RWPE2 (cell line): ENCODE measurements at places on chromosomes 1 and 21.

- DNase-seq, result peak; percentile 84
Measured at GRCh38 chr1:115062542-115063004, 26.7 kb downstream of the TSPAN2 start.

DNA sequence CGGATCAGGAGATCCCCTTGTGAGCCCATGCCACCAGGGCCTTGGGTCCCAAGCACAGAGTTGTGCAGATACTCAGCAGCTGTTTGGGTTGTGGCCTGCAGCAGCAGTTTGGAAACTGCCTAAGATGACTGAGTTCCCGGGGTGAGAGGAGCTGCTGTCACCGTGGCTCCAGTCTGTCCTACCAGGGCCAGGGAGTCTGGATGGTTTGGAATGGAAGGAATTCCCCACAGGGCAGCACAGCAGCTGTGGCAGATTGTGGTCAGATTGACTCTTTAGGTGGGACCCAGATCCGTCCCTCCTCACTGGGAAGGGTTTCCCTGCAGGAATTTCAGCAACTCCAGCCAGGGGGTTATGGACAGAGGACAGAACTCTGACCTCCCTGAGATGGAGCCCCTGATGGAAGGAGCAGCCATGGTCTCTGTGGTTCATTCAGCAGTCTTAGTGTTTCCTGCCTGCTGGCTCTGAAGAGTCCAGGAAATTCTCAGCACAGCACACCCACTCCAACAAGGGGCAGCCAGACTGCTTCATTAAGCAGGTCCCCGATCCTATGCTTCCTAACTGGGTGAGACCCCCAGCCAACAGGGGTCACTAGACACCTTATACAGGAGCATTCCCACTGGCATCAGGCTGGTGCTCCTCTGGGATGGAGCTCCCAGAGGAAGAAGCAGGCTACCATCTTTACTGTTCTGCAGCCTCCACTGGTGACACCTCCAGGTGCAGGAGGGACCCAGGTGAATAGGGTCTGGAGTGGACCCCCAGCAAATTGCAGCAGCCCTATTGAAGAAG lies 51.5 kb upstream of the TNFSF4 start:
- no peak for DNase-seq

DNA sequence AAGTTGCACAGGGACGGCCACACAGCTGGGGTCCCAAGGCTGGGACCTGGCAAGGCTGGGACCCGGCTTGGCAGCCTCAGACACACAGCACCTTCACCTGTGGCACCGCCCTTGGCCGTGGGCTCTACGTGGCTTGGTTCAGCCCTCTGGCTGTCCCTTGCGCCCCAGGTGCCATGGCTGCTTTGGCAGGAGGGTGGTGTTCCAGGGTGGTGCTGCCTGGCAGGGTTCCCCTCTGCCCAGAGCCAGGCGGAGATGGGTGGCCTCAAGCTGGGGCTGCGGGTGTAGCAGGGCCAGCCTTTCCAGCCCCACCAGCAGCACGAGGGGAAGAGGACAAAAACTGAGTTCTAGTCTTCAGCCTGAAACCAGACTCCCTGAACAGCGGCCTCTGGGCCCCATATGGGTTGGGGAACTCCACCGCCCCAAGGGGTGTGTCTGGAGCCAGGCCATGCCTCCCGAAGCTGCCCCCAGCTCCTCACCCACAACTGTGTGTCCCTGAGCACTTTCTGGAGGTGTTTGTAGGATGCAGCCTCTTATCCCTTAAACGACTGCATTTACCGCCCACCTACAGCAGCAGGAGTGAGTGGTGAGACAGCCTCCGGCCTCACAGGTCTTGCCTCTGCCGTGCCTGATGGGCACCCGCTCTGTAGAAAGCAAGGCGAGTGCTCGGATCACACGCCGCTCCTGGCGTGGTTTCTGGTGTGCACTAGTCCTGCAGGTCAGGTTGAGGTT lies 92.3 kb downstream of the PDE9A start:
- DNase-seq, result peak; percentile 30

DNA sequence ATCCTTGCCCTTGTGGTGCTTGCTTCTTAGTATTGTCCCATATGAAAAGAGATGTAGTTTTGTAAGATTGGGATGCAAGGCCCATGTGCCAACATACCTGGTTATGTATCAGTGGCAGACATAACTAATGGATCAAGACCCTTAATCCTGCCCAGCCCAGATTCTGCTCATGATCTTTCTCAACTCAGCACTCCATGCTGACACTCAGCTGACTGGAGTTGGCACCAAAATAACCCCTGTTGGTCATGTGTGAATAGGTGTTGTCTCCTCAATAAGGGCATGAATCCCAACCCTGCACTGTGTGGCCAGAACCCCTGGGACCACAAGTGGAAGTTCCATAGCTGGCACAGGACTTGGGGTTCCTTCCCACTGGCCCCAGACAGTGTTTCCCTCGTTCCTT lies 13.9 kb upstream of the CNR2 start:
- no peak for DNase-seq

DNA sequence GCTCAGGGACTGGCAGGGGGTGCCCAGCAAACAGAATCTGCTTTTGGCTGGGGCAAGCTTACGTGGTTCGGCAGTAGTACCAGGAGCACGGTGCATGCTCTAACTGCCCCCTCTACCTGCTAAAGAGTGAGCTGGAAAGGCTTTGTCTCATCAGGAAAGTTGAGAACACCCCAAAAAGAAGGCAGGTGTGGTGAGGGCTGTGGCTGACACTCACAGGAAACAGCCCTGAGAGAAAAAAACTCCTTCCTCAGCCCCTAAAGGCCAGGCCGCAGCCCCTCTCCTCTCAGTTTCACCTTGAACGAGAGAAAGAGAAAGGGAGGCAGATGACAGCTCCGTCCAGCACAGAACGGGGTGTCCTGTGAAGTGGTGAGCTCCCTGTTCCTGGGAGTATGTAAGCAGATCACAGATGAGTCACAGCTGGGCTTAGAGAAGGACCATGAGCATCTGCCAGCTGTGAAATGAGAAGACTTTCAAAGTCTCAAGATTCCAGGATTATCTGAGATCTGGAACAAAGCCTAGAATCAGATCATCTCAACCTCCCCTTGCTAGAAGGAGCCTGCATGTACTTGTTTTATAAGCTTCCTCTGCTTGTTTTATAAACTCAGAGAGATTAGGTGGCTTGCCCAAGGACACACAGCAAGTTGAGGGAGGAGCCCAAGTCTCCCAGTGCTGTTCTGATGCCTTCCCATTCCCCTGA lies 13.4 kb downstream of the LAPTM5 start:
- no peak for DNase-seq

- no peak for DNase-seq
Measured at GRCh38 chr21:42159560-42160110, 59.3 kb upstream of the ABCG1 start.

GRCh38 chr1:74570797-74571492 lies 58.5 kb upstream of the LRRC53 start:
- DNase-seq, result no peak

DNA sequence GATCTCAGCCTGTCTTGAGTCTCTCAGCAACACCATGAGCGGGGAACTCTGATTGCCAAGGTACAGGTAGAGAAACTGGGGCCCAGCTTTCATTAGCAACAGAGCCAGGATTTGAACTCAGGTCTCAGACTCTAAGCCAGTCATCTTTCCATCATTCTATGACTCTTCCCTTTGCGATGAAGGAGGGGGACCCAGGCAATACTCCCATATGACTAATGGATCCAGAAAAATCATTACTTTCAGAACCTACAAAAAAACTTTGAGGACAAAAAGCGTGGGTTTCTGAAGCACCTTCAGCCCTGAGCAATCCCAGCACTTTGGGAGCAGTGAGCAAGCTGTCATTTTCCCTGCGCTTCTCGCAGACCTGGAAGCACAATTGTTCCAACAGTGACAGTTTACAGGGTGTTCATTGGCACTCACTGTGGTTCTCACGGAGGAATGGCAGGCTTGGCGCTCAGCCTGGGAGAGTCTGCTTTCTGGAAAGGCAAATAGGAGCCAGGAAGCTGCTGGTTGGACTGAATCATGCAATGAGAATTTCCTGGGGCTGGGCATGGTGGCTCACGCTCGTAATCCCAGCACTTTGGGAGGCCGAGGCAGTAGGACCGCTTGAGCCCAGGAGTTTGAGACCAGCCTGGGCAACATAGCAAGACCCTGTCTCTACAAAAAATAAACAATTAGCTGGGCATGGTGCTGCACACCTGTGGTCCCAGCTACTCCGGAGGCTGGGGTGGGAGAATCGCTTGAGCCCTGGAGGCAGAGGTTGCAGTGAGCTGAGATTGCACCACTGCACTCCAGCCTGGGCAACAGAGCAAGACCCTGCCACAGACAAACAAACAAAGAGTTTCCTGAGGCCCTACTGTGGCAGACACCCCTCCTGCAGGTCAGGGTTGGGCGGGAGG lies 40.1 kb downstream of the SLC2A7 start:
- peak; percentile 88 for DNase-seq

- no peak for DNase-seq
Measured at GRCh38 chr1:58401991-58402390, 144.5 kb downstream of the OMA1 start.

GRCh38 chr1:201560328-201561194 lies 21.6 kb downstream of the NAV1 start:
- no peak for DNase-seq

DNA sequence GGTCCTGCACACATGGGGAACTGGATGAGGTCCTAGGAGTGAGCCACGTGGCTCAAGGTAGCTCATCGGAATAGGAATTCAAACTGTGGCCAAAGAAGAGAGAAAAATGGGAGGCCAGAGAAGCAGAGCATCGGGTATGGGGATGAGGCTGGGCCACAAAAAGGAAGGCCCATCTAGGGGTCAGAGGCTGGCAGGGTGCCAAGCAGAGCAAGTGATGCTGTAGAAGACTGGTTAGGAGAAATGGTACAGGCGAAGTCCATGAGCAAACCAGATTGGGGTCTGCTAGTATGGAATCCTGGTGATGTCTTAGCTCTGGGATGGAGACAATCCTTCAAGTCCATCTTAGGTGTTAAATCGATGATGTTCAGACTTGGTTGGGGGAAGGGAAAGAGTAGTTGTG lies 68.0 kb downstream of the TEX35 start:
- no peak for DNase-seq

GRCh38 chr1:238485057-238485911 lies 594.6 kb upstream of the ZP4 start:
- DNase-seq, result no peak

DNA sequence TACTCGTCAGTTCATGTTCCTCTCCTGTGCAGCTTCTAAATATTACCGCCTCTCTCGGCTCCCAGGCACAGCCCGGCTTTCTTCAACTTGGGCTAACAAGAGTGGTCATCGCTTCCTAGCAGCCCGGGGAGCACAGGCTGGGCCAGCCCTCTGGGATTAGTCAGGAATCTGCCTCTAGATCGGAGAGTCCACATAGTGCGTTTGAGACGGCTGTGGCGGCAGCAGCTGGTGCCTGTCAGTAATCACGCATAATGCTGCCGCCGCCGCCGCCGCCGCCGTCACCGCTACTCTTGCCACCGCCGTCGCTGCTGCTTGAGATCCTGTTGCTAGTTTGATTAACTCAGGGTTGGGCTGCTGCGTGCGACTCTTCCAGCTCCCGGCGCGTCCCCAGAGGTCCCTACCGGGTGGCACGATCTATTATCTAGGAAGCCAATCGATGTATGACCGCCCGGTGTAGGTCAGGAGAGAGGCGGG lies at the start of gene RXRG:
Gene RXRG (minus strand): TSS at position 230 of the 474 bp plus-strand sequence. CDS start 233 bp downstream, outside the sequence.
- DNase-seq, result no peak

DNA sequence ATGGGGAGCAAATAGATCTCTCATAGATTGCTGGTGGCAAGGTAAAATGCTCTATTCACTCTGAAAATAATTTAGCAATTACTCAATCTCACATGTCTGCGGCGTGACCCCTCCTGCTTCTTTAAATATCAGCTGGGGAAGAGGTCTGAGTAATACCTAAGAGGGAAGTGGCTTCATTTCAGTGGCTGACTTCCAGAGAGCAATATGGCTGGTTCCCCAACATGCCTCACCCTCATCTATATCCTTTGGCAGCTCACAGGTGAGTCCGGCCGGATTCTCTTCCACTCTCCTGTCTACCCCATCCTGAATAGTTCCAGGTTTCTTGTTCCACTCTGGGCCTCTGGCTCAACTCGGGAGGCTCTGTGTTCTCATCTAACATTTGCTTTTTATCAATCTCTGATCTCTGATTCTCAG lies at the start of gene SLAMF7:
Gene SLAMF7 (plus strand): TSS at position 150 of the 414 bp plus-strand sequence. CDS start 55 bp downstream, at position 205.
- no peak for DNase-seq

GRCh38 chr1:201279313-201279712 lies 4.0 kb upstream of the PKP1 start:
- DNase-seq, result no peak

DNA sequence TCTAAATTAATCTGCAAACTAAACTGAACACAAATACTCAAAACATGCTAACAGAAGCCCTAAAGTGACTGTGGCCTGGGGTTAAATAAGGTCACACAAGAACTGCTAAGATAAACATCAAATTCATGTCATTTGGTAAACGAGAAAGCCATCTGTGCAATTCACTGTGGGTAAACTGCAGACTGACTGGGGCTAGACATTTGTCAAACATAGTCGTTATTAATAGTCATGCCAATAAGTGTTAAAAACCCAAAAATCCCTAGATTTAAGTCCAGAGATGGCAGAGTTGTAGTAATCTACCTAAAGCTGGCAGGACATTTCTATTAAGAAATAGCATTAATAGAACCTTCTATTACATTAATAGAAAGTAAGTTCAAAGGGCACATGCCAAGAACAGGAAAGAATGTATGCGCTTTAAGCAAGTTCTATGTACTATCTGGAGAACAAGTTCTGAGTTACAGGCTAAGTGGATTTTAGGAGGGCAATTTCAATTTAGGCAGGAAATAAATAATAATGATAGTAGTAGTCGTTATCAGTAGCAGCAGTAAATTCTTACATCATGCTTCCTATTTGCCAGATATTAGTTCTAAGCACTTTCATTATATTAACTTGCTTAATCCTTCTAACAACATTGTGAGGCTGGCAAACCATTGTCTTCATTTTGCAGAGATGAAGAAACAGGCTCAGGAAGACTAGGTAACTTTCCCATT lies 8.6 kb downstream of the EDEM3 start:
- DNase-seq, result no peak

DNA sequence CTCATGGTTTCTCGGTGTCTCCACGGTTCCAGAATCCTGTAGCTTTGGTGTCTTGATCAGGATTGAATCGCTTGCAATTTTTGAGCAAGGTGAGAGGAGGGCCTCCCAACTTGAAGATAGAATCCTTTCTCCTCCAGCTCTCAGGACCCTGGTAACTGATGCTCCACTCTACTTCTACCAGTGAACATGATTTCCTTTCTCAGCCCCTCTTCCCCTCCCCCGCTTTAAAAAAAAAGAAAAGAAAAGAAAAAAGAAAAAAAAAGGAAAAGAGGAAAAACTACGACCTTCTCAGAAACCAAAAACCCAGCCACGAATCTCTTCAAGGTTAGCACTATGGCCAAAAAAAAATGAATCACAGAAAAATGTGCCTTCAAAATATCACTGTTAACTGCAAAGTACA lies 1.2 kb downstream of the ARHGEF11 start:
- no peak for DNase-seq

GRCh38 chr1:202207292-202207691 lies 13.7 kb downstream of the LGR6 start:
- DNase-seq, result no peak

GRCh38 chr1:114333690-114334089 lies 177.3 kb downstream of the TRIM33 start:
- DNase-seq, result no peak

GRCh38 chr1:160216301-160216700 lies 11.1 kb downstream of the PEA15 start:
- no peak for DNase-seq
